ENCODE measurements at places on chromosomes 7 and 10.

- no peak for DNase-seq
Measured at GRCh38 chr7:107044347-107045194, at the start of gene PRKAR2B. Gene PRKAR2B (plus strand): TSS chr7:107044705. CDS start chr7:107044908, 203 bp downstream.

DNA sequence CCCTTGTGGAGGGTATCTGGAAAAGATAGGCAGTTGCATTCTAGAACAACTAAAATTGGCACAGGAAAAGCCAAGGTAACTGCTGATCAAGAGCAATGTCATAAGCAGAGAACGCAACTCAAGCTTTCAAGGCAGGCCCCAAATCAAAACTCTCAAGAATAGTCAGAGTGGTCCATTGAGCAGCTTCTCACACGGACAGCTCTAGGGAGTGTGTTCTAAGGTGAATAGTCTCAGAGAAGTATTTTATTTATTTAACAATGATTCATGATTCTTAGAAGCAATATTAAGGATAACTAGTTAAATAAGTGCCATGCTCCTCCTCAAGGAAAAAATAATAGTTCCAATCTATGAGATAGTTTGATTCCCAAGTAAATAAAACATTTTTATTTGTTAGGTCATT is 83.0 kb downstream of the COL28A1 start:
- DNase-seq = no peak

GRCh38 chr7:50317221-50317678 is 12.7 kb downstream of the IKZF1 start:
- DNase-seq = no peak

- DNase-seq = no peak
Measured at GRCh38 chr10:132282667-132283603, 24.8 kb downstream of the STK32C start.

DNA sequence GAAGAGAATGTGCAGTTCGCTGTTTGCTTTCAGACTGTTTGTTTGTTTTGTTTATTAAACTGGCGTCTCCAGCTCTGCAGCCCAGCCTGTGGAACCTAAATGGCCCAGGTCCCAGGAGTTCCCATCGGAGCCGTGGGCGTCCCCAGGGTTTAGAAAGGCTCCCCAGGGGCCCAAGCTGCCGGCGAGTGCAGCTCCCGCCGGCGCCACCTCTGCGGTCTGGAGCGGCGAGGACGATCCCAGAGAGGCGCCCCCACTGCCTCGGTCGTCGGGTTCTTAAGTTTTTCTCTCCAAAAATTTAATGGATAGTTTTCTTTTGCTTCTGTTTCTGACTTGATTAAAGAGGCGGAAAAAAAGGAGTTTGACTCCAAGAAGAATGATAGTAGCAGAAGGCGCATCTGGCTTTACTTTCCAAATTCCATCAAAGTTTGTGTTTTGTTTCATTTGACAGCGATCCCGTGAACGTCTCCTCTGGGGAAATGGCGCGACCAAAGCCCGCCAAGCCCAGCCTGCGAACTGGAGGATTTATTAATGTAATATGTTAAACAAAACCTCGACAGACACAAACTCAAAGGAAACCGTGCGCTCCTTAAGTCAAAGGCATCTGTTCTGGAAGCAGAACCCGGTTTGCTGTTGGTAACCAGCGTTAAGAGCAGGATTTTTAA is 718 bp upstream of the FZD1 start:
- no peak for DNase-seq

- DNase-seq = no peak
Measured at GRCh38 chr7:129492391-129492790, 9.9 kb upstream of the SMKR1 start.

- no peak for DNase-seq
Measured at GRCh38 chr10:14564268-14564744, 210.4 kb downstream of the FAM107B start.

DNA sequence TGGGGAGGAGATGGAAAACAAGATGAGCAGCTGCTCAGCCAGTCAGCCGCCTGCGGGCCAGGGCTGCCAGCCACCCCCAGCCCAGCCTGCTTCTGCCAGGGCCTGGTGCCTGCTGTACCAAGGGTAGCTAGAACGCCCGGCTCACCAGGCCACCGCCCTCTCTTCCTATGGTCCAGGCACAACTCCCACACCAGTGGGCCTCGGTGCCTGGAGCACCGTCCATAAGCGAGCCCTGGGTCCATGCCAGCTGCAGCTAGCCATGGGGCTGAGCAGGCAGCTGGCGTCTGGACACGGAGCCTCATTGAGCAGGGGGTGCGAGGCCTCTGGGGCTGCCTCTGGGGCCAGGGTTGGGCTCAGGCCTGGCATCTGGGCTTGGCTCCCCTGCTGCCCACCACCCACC is 8.5 kb upstream of the RABGEF1 start:
- DNase-seq = no peak

- no peak for DNase-seq
Measured at GRCh38 chr10:23725548-23725947, 286.7 kb downstream of the OTUD1 start.

DNA sequence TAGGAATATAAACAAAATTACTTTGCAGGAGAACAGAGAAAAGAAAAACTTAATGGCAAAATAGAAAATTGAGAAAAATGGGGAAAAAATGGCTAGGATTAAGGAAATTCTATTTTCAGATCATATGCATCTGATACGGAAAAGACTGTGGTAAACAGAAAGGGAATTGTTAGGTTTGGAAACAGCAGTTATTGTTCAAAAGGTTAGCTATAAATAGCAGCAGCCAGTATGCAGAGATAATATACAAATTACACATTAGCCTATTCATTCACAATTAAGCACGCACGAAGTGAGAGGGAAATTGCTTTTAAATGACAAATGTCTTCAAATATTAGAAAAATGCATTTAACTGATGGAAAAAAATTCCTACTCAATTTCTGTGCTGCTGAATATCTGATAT is 224.1 kb upstream of the FAM3C start:
- DNase-seq = no peak

- no peak for DNase-seq
Measured at GRCh38 chr10:18178854-18179483, 38.7 kb downstream of the CACNB2 start.

- DNase-seq = no peak
Measured at GRCh38 chr10:75013007-75013406, 98.4 kb upstream of the SAMD8 start.

GRCh38 chr10:72563327-72563932 is 62.4 kb downstream of the MICU1 start:
- no peak for DNase-seq

All from AG04449 (cell line).